ENCODE measurements at places on chromosomes 1 and 21. TPM values are rescaled to one million over a fixed set of nuclear protein-coding genes. Genes with fewer than 3 reads are reported as not detected.
A peak's percentile ranks its signal among the peaks of the same experiment; 100 is the strongest.

RC3H1 gene
- 30.0 TPM for total RNA-seq

DNASE2B gene
- not detected for total RNA-seq

KIF17 gene
- total RNA-seq = 0.72 TPM

NBPF4 gene
- total RNA-seq = not detected

OR2L13 gene
- total RNA-seq = not detected

ZSWIM5 gene
- 1.6 TPM for total RNA-seq

SPRR1B gene
- not detected for total RNA-seq

CDKN2C gene
- 19.8 TPM for total RNA-seq

EDARADD gene
- total RNA-seq = not detected

DNA sequence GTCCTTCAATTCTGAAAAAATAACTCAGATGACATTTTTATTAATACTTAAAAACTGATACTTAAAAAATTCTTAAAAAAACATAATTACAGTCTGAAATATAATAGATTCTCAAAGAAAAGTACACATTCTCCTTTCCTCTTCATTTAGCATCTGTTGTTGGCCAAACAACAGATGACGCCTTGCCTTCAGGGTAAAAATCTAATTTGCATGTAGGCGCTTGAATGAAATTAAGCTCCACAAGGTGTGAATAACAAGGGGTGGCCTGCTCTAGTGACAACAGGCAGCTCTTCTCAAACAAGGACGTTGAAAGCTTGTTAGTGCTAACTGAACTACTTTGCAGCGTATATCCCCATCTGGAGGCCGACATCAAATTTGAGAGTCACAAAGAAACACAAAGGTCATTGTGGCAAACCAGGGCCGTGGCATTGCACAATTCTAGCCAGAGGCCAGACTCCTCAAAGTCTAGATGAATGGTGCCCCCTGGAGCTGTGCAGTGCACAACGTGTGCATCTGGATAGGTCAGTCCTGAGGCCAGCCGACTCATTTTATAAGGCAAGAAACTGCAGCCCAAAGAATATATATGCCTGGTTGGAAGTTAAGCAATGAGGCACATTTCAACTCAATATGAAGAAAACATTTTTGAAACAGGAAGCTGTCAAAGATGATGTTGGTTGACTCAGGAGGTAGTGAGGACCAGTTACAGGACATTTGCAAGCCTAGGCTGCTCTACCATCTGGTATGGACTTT, 459.2 kb upstream of the RUNX1 start:
- DNase-seq = no peak
- no peak overlapping the region for H3K27ac ChIP-seq
- H3K4me1 ChIP-seq = peaks cover 2% of the 10 kb centered on the region
- H3K36me3 ChIP-seq = no peaks in the 10 kb centered on the region
- no peak overlapping the region for H3K4me3 ChIP-seq
- H3K27me3 ChIP-seq = peaks cover 14% of the 10 kb centered on the region

DNA sequence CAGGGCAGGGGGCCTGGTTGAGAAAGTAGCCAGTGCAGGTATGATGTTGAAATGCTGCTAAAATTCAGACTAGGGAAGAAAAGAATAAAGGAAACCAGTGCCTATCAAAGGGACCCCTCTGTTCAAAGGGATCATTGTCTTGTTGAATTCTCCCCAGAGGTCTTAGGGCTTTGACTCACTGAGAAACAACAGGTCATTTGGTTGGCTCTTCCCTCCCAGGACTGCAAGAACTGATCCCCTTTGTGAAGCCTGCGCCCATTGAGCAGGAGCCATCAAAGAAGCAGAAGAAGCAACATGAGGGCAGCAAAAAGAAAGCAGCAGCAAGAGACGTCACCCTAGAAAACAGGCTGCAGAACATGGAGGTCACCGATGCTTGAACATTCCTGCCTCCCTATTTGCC, 11.8 kb upstream of the CELSR2 start:
- H3K4me1 ChIP-seq = no peaks in the 10 kb centered on the region
- no peak overlapping the region for H3K4me3 ChIP-seq
- no peak overlapping the region for H3K27ac ChIP-seq
- no peak for DNase-seq
- peaks cover 11% of the 10 kb centered on the region for H3K27me3 ChIP-seq
- H3K36me3 ChIP-seq = peaks cover 35% of the 10 kb centered on the region

- no peaks in the 10 kb centered on the region for H3K36me3 ChIP-seq
- H3K4me1 ChIP-seq = no peaks in the 10 kb centered on the region
- H3K27me3 ChIP-seq = peaks cover under 1% of the 10 kb centered on the region
- DNase-seq = no peak
- no peak overlapping the region for H3K27ac ChIP-seq
- no peak overlapping the region for H3K4me3 ChIP-seq
Observed at GRCh38 chr1:204836856-204837255, 33.8 kb upstream of the NFASC start.

DNA sequence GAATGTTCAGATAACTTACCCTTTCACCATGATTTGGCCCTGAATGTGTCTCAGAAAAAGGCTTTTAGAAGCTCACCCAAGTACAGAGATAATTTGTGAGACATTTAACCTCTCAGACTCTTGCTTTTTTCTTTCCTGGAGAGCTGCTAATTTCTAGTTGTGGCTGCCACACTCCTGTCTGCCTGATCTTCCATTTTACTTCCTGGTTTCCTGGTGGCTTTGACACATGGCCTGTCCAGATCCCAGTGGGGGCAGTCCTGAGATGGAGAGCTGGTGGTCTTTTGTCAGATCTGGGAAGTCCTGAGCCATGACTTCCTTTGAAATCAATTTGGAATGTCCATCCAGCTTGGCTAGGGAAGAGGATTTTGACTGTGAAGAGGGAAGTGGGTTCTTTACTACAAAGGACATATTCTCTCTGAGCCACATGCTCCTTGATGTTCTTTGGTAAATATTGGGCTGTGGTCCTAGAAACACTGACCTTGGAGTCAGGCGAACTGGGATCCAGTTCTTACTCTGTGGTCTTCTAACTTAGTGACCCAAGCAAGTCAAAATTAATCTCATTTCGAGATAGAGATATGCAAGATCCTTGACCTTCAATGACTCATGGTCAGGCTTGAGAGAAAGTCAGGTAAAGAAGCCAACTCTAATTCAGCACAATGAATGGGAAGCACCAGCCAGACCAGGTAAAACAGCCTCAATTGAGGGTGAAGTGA, 78.0 kb upstream of the HSD17B7 start:
- no peak for DNase-seq
- no peaks in the 10 kb centered on the region for H3K36me3 ChIP-seq
- H3K4me1 ChIP-seq = peaks cover 27% of the 10 kb centered on the region
- no peaks in the 10 kb centered on the region for H3K27me3 ChIP-seq

DNA sequence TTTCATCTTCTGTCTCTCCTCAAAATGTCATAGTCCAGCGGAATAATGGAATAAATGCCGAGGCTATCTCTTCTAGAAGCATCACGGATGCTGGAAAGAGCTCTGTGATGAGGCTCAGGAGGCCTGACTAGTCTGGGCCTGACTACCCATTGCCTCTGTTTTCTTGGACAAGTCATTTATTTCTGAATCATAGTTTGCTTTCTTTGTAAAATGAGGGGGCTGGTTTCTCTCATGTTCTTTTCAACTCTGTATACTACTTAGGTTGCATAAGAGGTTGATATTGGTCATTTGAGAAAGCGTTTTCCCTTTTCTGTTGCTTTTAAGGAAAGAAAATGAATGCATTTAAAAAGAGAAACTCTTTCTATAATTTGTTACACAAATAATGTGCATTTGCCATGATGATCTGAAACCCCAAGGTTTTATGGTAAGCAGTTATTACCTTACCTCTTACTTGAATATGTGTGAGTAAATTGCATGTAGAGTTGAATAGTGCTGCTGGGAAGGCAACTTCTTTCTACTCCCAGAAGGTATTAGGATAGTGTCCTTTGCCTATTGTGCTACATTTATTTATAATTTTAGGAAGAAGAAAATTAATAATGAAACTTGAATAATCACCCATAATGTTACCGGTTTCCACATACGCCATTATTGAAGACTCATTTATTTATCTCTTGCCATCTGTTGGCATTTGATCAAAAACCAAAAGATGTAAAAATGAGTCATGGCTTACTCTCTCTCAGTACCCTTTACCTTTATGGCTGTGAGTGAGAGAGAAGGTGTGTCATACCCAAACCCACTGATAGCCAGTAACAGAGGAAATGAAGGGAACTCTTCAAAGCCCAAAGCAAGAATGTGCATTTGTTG, 179.1 kb downstream of the FASLG start:
- no peaks in the 10 kb centered on the region for H3K4me1 ChIP-seq
- H3K27me3 ChIP-seq = no peaks in the 10 kb centered on the region
- no peak overlapping the region for H3K27ac ChIP-seq
- H3K36me3 ChIP-seq = no peaks in the 10 kb centered on the region
- H3K4me3 ChIP-seq = no peak overlapping the region

GRCh38 chr1:171532520-171532919, 47.2 kb downstream of the PRRC2C start:
- peaks cover 19% of the 10 kb centered on the region for H3K36me3 ChIP-seq
- H3K27me3 ChIP-seq = no peaks in the 10 kb centered on the region
- H3K27ac ChIP-seq = no peak overlapping the region

DNA sequence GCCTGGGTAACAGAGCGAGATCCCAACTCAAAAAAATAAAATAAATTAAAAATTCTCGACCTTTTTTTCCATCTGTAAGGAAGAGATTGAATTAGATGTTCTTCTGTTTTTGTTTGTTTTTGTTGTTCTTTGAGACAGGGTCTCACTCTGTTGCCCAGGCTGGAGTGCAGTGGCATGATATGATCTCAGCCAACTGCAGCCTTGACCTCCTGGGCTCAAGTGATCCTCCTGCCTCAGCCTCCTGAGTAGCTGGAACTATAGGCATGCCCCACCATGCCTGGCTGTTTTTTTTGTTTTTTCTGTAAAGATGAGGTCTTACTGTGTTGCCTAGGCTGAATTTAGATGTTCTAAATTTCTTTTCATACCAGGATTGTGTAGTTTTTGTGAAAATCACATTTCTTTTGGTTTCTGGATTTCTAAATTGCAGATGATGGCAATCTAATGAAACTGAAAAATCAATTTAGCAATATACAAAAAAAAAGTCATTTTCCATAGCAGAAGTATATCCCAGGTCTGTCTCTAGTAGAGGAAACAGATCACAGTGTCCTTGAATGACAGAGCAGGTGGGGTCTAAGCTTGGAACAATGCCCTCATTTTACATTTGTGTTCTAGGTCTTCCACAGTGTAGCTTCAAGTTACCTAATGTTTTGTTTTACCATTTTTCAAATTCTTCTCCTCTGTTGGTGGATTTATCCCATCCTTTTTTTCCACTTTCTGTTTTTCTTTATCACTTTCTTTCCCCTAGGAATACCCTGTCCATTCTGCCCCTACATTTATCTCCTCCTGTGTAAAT, 20.3 kb downstream of the ZYG11A start:
- H3K27ac ChIP-seq = no peak overlapping the region
- H3K4me1 ChIP-seq = no peaks in the 10 kb centered on the region
- H3K27me3 ChIP-seq = no peaks in the 10 kb centered on the region
- H3K36me3 ChIP-seq = no peaks in the 10 kb centered on the region
- DNase-seq = no peak
- no peak overlapping the region for H3K4me3 ChIP-seq

- H3K4me3 ChIP-seq = no peak overlapping the region
- no peak overlapping the region for H3K27ac ChIP-seq
- DNase-seq = no peak
- no peaks in the 10 kb centered on the region for H3K27me3 ChIP-seq
- H3K4me1 ChIP-seq = no peaks in the 10 kb centered on the region
Observed at GRCh38 chr1:182118851-182119250, 57.3 kb upstream of the ZNF648 start.

- H3K36me3 ChIP-seq = peaks cover 18% of the 10 kb centered on the region
- DNase-seq = no peak
- no peak overlapping the region for H3K4me3 ChIP-seq
- H3K27ac ChIP-seq = no peak overlapping the region
- H3K4me1 ChIP-seq = peaks cover 6% of the 10 kb centered on the region
Observed at GRCh38 chr1:32321712-32322291, 14.2 kb downstream of the MARCKSL1 start.

DNA sequence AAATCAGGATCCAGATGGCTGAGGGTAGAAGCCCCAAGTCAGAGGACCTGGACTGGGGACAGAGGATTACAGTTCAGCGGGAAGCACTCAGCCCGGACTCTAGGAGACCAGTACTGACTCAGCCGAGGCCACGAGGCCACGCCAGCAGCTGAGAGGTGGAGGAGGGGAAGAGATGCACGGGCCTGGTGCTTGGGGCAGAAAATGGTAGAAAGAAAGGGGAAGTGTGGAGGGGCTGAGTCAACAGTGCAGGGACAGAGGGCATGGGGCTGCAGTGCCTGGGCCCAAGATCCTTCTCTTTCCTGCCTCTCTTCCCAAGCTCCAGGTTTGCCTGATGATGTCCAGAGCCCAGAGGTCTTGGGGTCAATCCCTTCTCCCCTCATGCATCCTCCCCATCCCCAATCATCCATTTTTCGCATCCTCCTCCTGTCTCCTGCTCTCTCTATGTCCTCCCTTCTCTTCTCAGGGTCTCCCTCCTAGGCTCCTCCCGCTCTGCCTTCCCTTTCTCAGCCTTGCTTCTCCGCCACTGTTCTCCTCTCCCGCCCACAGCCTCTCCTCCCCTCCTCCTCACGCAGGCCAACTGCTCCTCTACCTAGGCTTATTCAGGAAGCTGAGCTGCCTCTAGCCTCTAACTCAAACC, 7.7 kb downstream of the ARHGEF2 start:
- H3K27ac ChIP-seq = peak overlapping the region; percentile 35
- DNase-seq = peak; percentile 91
- H3K36me3 ChIP-seq = peaks cover 7% of the 10 kb centered on the region
- H3K27me3 ChIP-seq = no peaks in the 10 kb centered on the region
- H3K4me1 ChIP-seq = peaks cover 81% of the 10 kb centered on the region
- H3K4me3 ChIP-seq = no peak overlapping the region

- no peak overlapping the region for H3K4me3 ChIP-seq
- H3K27me3 ChIP-seq = no peaks in the 10 kb centered on the region
- no peaks in the 10 kb centered on the region for H3K36me3 ChIP-seq
- no peak for DNase-seq
Observed at GRCh38 chr1:44250068-44250781, 37.0 kb downstream of the DMAP1 start.

DNA sequence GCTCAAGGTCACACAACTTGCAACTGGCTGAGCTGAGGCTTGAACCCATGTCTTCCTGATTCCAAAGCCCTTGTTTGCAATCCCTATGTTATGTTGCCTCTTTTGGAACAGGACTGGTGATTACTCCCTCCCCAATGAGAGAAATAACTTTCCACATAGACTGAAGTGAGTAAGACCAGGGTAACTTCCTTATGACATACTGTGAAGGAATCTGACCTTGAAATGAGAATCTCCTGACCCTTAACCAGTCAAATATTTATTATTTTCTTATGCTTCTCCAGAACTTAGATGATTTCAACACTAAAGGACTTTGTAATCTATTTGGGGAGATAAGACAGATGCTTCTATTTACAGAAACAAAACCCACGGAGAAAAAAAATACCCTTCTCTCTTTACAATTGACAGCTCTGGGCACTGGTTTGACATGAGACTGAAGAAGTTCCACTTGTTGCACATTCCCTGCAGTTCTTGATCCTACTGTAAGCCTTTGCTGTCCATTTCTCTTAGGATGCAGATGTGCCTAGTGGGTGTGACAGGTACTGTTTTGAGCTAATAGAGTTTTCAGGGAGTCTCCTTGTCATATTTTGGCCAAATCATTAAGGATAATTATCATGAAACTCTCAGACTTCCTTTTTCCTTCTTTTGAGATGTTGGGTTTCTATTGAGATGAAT, 3.9 kb upstream of the RPTN start:
- H3K4me3 ChIP-seq = no peak overlapping the region
- no peaks in the 10 kb centered on the region for H3K4me1 ChIP-seq
- no peak overlapping the region for H3K27ac ChIP-seq
- H3K36me3 ChIP-seq = no peaks in the 10 kb centered on the region

Measured in endothelial cell of umbilical vein (primary cell).